ENCODE measurements at places on chromosomes 4 and X.

DNA sequence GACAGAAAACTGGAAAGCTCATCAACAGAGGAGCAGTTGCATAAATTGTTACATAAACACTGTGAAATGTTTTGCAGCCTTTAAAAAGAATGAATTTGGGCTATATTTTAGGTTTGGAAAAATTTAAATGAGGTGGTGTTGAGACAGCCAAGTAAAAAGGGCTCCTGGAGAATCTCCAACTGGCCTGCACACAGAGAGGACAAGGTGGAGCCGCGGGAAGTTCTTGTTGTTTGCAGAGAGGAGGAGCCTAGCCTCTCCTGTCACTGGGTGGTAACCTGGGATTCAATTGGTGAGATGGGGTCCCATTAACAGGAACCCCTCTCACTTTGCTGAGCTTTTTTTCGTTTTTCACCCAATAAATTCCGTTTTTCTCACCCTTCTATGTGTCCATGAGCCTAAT, 13.4 kb downstream of the GIMD1 start:
- H3K4me3 ChIP-seq: no peak overlapping the region
- H3K27me3 ChIP-seq: no peaks in the 10 kb centered on the region
- DNase-seq: no peak

- no peaks in the 10 kb centered on the region for H3K27me3 ChIP-seq
- peaks cover 21% of the 10 kb centered on the region for H3K36me3 ChIP-seq
- no peak overlapping the region for H3K4me3 ChIP-seq
- DNase-seq: no peak
- no peak overlapping the region for H3K27ac ChIP-seq
Measured at GRCh38 chr4:118762730-118763477, 73.0 kb downstream of the SEC24D start.

DNA sequence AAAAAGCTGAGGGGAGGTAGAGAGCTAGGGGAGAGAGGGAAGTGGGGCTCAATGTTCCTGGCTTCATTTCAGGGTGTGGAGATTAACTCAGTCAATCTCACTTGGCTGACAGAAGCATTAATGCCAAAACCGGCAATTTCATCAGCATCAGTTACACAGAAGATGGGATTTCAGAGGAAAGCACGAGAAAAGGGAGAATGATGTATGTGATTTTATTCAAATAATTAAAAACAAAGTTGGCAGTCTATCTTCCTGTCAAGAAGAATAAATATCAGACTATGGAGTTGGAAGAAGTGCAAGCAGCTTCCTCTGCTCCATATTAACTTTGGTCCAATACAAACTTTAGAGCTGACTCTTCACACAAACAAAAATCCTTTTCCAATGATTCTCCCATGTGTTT, 29.6 kb upstream of the HCCS start:
- no peak overlapping the region for H3K4me3 ChIP-seq
- H3K27ac ChIP-seq: no peak overlapping the region
- H3K27me3 ChIP-seq: no peaks in the 10 kb centered on the region

- no peaks in the 10 kb centered on the region for H3K36me3 ChIP-seq
- H3K4me1 ChIP-seq: no peaks in the 10 kb centered on the region
- no peaks in the 10 kb centered on the region for H3K27me3 ChIP-seq
- H3K27ac ChIP-seq: no peak overlapping the region
Measured at GRCh38 chr4:106565727-106566126, 197.1 kb upstream of the GIMD1 start.

DNA sequence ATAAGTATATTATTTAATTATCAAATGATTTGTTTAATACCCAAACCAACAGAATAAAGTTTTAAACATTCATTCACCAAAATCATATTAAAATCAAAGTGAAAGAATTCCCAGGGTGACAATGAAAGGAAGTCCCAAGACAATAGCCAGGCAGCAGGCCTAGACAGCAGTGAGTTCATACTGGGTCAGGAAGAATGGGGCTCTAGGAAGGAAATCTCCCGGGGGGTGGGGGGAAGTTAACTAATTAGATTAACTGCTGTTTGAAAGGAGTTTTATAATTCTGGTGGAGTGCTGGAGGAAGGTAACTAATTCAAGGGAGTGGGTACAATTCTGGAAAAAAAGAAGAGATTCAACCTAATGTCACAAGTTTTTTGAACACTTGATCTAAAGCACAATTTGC, 104.1 kb downstream of the ZAR1 start:
- no peak overlapping the region for H3K27ac ChIP-seq
- no peaks in the 10 kb centered on the region for H3K27me3 ChIP-seq
- peaks cover 47% of the 10 kb centered on the region for H3K36me3 ChIP-seq
- peaks cover 3% of the 10 kb centered on the region for H3K4me1 ChIP-seq

- H3K4me3 ChIP-seq: no peak overlapping the region
- no peak for DNase-seq
- no peaks in the 10 kb centered on the region for H3K27me3 ChIP-seq
- no peaks in the 10 kb centered on the region for H3K4me1 ChIP-seq
- peaks cover 5% of the 10 kb centered on the region for H3K36me3 ChIP-seq
- H3K27ac ChIP-seq: no peak overlapping the region
Measured at GRCh38 chrX:23854945-23855344, 52.8 kb downstream of the APOO start.

DNA sequence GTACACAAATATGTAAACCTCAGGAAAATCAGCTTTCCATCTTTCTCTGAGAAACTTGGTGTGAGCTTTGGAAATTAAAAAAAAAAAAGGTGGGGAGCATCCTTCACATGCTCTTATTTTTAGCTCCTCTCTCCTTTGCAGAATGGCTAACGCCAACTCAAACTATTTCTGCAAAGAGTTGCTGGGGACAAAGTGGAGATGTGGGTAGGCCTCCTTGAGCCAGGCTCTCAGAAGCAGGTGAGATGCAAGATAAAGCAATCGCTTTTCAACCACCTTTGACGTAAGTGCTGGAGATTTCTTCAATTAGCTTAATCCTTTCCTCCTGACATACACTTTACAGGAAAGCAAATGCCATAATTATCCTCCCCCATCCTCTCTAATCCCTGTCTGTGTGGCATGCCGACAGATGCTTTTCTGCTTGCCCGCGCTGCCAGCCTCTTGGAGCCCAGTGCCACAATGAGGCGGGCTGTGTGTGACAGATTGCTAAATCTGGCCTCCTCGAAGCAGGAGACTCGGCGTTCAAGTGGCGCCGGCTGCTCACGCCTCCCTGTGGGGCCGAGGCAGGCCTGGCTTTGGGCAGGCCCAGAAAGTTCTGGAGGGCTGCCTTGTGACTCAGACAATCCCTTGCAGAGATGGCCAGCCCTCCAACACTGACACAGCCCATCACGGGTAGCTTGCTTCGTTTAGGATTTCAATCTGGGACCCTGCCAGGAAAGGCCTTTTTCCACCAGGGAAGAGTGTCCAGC, 64.9 kb upstream of the SOD3 start:
- H3K27me3 ChIP-seq: peaks cover 4% of the 10 kb centered on the region
- H3K4me3 ChIP-seq: no peak overlapping the region
- no peaks in the 10 kb centered on the region for H3K36me3 ChIP-seq
- no peak overlapping the region for H3K27ac ChIP-seq
- no peaks in the 10 kb centered on the region for H3K4me1 ChIP-seq

GRCh38 chr4:32826169-32826568, 2106.0 kb downstream of the PCDH7 start:
- H3K27me3 ChIP-seq: no peaks in the 10 kb centered on the region
- no peak for DNase-seq
- H3K4me1 ChIP-seq: no peaks in the 10 kb centered on the region
- no peak overlapping the region for H3K4me3 ChIP-seq
- no peaks in the 10 kb centered on the region for H3K36me3 ChIP-seq

- H3K4me1 ChIP-seq: peaks cover 10% of the 10 kb centered on the region
- no peak overlapping the region for H3K27ac ChIP-seq
- no peaks in the 10 kb centered on the region for H3K27me3 ChIP-seq
- H3K36me3 ChIP-seq: peaks cover 3% of the 10 kb centered on the region
- DNase-seq: no peak
Measured at GRCh38 chr4:169565606-169566005, 46.8 kb downstream of the NEK1 start.

GRCh38 chrX:14347523-14347922, 181.8 kb upstream of the GLRA2 start:
- no peak for DNase-seq
- no peaks in the 10 kb centered on the region for H3K27me3 ChIP-seq
- H3K4me3 ChIP-seq: no peak overlapping the region
- no peaks in the 10 kb centered on the region for H3K4me1 ChIP-seq
- H3K36me3 ChIP-seq: no peaks in the 10 kb centered on the region

DNA sequence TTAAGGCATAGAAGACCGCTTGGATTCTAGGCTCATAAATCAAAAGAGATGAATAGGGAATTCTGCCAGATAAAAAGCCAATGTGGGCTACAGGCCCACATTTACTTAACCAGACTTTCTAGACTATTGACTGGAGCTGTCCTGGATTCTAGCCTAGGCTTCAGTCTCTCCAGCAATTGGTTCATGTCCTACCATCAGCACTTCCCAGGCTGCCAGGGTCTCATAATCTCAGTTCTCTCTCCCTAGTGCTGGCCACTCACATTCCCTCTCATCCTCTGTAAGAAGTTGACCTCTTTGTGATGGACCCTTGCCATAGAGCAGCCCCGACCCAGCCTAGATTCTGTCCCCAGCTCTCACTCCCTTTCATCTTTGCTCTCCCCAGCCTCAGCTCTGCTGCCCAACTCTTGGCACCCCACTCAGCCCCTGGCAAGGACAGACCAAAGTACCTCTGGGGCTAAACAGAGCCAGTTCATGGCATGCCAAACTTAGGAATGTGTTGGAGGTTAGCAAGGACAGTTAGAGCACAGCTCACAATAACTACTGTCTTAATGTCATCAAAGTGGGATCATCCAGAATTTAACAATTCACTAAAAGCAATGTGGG, 396.2 kb downstream of the INPP4B start:
- no peak for DNase-seq
- no peak overlapping the region for H3K27ac ChIP-seq
- no peaks in the 10 kb centered on the region for H3K27me3 ChIP-seq

- no peaks in the 10 kb centered on the region for H3K4me1 ChIP-seq
- peaks cover 42% of the 10 kb centered on the region for H3K36me3 ChIP-seq
- no peak overlapping the region for H3K4me3 ChIP-seq
- DNase-seq: no peak
- no peak overlapping the region for H3K27ac ChIP-seq
Measured at GRCh38 chrX:45110494-45110893, 90.2 kb downstream of the DIPK2B start.

- H3K4me1 ChIP-seq: peaks cover 23% of the 10 kb centered on the region
- H3K27me3 ChIP-seq: peaks cover 59% of the 10 kb centered on the region
- peaks cover 1% of the 10 kb centered on the region for H3K36me3 ChIP-seq
- no peak overlapping the region for H3K4me3 ChIP-seq
Measured at GRCh38 chr4:182142176-182143085, 100.8 kb upstream of the TENM3 start.

DNA sequence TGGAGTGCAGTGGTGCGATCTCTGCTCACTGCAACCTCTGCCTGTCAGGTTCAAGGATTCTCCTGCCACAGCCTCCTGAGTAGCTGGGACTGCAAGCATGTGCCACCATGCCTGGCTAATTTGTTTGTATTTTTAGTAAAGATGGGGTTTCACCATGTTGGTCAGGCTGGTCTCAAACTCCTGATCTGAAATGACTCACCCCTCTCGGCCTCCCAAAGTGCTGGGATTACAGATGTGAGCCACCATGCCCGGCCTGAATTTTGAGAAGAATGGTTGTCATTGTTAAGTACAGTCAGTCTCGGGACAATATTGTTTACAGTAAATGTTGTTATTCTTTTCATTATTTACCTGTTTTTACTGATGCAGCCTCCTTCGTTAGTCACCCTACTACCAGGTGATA, 1226.2 kb upstream of the TENM3 start:
- no peak overlapping the region for H3K27ac ChIP-seq
- H3K4me1 ChIP-seq: no peaks in the 10 kb centered on the region
- H3K36me3 ChIP-seq: no peaks in the 10 kb centered on the region
- DNase-seq: no peak
- H3K4me3 ChIP-seq: no peak overlapping the region

DNA sequence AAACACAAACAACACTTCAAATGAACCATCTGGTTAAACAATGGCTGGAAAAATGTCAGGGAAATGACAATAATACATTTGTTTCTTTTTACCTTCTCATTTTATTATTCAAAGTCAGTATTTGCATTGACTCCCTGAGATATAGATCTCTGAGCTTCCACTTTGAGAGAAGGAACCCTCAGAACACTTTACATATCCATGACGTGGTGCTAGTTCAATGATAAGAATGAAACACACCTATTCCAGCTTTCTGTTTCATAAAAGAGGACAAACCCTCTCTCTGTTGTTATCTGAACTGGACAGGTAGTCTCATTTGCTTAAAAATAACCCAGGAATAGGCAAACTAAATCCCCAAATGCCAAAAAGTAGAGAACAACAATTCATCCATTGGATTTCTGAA, 65.3 kb upstream of the CCSER1 start:
- H3K4me3 ChIP-seq: no peak overlapping the region
- H3K27me3 ChIP-seq: no peaks in the 10 kb centered on the region
- no peak overlapping the region for H3K27ac ChIP-seq
- no peaks in the 10 kb centered on the region for H3K4me1 ChIP-seq
- DNase-seq: no peak
- H3K36me3 ChIP-seq: no peaks in the 10 kb centered on the region

- DNase-seq: no peak
- no peak overlapping the region for H3K4me3 ChIP-seq
- no peak overlapping the region for H3K27ac ChIP-seq
- no peaks in the 10 kb centered on the region for H3K27me3 ChIP-seq
Measured at GRCh38 chrX:7640392-7640791, 202.6 kb upstream of the VCX start.

- H3K4me3 ChIP-seq: peak overlapping the region; percentile 65
- H3K4me1 ChIP-seq: peaks cover 6% of the 10 kb centered on the region
- H3K36me3 ChIP-seq: no peaks in the 10 kb centered on the region
- H3K27me3 ChIP-seq: peaks cover 16% of the 10 kb centered on the region
- DNase-seq: no peak
Measured at GRCh38 chrX:72713130-72713529, 976 bp downstream of the PHKA1 start.

DNA sequence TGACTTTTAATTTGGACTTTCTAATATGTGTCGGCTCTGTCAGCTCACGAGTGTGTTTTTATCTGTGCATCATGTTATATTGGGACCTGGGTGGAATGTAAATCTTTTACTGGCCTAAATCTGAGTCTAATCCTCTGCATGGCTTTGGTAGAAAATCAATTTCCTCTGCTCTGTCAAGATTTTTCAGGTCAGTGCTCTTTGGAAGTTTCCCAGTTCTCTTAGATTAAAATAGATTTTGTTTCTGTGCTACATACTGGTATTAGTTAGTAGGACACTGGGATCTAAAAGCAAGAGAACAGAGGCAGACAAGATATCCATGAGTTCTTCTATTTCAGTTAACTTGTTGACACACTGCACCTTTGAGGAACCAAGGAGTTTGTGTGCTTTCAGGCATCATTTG, 39.7 kb downstream of the REPS2 start:
- no peaks in the 10 kb centered on the region for H3K27me3 ChIP-seq
- H3K36me3 ChIP-seq: no peaks in the 10 kb centered on the region
- H3K27ac ChIP-seq: no peak overlapping the region
- no peak for DNase-seq
- no peaks in the 10 kb centered on the region for H3K4me1 ChIP-seq

DNA sequence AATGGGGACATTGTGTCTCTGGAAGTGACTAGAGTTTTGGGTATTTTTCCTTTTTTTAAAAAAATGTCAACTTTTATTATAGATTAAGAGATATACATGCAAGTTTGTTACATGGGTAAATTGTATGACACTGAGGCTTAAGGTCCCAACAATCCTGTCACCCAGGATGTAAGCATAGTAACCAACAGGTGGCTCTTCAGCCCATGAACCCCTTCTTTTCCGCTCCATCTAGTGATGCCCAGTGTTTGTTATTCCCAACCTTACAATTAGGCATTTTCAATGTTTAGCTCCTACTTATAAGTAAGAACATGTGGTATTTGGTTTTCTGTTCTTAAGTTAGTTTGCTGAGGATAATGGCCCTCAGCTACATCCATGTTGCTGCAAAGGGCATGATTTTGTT, 102.7 kb downstream of the GRID2 start:
- no peak overlapping the region for H3K27ac ChIP-seq
- no peaks in the 10 kb centered on the region for H3K36me3 ChIP-seq
- no peaks in the 10 kb centered on the region for H3K27me3 ChIP-seq
- no peak for DNase-seq
- H3K4me1 ChIP-seq: no peaks in the 10 kb centered on the region

Data from activated naive CD4-positive, alpha-beta T cell treated with anti-CD3 and anti-CD28 coated beads, Interleukin-2, amount 10 ng/mL, durations not matched to agents 7 days and 5 days (primary cell).